ENCODE measurements at places on chromosomes 3 and 15.

GRCh38 chr3:38221005-38221404, 44.6 kb upstream of the SLC22A13 start:
- DNase-seq = no peak

DNA sequence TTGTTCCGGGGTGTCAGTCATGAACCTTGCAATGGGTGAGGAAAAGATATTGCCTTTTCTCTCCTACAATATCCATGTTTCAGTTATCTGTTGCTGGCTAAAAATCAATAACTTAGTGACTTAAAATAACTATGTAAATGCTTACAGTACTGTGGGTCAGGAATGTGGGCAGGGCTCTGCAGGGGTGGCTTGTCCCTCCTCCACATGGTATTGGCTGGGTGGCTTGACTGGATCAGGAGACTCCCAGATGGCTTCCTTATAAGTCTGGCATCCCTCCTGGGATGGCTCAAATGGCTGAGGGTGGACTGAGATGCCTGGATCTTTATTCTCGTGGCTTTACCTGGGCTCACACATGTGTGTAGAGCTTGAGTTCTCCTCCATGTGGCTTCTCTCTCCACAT, 47.5 kb downstream of the GTPBP8 start:
- no peak for DNase-seq

DNA sequence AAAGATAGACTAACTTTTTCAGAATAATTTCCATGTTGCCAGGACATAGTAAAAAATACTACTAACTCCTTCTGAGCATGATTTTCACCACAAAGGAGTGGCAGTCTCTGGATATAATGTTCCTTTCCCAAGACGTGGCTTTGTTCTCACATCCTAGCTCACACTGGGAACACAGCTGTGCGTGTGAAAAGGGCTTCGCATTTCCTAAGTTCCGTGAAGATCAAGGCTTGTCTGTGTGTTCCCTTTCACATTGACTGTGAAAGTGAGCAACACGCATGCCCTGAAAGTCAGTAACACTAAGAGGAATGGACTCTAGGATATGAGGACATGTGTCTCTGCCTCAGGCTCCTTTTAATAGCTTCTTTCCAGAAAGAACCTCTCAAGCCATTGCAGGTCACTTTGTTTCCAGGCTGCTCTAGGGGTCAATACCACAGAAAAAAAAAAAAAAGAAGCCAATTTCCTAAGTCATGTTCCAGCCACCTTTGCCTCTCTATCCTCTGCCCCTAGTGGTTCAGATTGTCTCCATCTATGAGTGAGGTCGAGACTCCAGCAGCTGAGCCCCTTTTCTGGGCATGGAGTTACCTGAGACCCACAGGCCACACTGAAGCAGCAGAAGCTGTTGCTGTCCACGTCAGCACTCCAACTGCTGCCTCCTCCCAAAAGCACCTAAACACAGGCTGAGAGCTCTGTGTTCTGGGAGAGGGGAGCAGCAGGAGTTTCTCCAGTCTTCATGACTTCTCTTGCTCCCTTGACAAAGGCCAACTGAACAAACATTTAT, 355.9 kb downstream of the RSL24D1 start:
- DNase-seq = no peak

- no peak for DNase-seq
These were observed 809.6 kb upstream of the NR2F2 start for GRCh38 chr15:95520922-95521321.

GRCh38 chr15:31574766-31575165, 248.1 kb downstream of the KLF13 start:
- peak; percentile 7 for DNase-seq

GRCh38 chr3:132317229-132317948, at the start of gene ACP3:
ACP3 (plus strand) TSS chr3:132317407; CDS start chr3:132317457, 50 bp downstream.
- DNase-seq = no peak

- DNase-seq = no peak
These were observed 60.4 kb downstream of the MESD start for GRCh38 chr15:80929225-80929624.

GRCh38 chr15:36331531-36332275, 247.7 kb upstream of the CDIN1 start:
- DNase-seq = no peak

Measured in activated CD8-positive, alpha-beta memory T cell treated with anti-CD3 and anti-CD28 coated beads, Interleukin-2, amount 10 ng/mL, durations not matched to agents 7 days and 5 days (primary cell).